Kasumi-1 (cell line): ENCODE measurements at places on chromosomes 4 and X.

DNA sequence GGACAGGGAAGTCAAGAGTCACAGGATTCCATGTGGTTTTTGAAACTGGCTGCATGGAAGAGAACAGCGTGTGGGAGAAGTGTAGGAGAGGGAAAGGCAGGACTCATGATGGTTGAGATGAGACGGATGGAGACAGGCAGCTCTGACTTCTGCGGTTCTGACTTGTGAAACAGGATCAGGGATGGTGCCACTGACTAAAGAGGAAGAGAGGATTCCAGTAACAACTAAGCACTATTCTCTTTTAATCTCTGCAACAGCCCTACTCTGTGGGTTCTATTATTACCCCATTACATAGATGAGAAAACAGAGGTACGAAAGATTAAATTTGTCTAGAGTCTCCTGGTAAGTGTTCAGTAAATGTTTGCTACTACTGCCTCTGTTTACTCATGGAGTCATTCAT, 156.3 kb downstream of the CBR4 start:
- no peak for DNase-seq

DNA sequence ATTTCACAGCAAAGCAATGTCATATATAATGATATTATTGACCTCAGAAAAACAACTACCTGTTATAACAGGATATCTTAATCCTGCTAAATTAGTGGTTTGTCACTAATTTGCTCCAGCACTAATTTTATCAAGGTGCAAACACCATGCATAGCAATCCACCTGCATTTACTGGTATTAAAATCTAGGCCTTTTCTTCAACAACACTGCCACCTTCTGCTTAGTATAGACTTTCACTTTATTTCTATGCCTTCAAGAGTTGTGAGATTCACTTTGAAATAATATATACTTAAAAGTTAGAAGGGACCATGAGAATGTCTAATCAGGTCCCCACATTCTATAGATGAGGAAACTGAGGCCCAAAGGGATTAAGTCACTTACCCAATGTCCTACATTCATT, 82.1 kb upstream of the IQCM start:
- peak; percentile 78 for DNase-seq

DNA sequence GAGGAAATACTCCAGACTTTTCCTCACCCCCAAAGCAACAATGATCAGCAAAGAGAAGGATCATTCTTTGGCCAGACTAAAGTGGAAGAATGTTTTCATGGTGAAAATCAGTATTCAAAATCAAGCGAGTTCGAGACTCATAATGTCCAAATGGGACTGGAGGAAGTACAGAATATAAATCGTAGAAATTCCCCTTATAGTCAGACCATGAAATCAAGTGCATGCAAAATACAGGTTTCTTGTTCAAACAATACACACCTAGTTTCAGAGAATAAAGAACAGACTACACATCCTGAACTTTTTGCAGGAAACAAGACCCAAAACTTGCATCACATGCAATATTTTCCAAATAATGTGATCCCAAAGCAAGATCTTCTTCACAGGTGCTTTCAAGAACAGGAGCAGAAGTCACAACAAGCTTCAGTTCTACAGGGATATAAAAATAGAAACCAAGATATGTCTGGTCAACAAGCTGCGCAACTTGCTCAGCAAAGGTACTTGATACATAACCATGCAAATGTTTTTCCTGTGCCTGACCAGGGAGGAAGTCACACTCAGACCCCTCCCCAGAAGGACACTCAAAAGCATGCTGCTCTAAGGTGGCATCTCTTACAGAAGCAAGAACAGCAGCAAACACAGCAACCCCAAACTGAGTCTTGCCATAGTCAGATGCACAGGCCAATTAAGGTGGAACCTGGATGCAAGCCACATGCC, 89.7 kb downstream of the TET2 start:
- DNase-seq: no peak

- DNase-seq: no peak
These were observed 12.7 kb upstream of the CXCL8 start for GRCh38 chr4:73727685-73728084.
